NCI-H510A (cell line): ENCODE measurements at places on chromosomes 7 and 10.

- no peak for DNase-seq
Observed at GRCh38 chr10:80861882-80862281, 324.2 kb downstream of the SH2D4B start.

- DNase-seq: no peak
Observed at GRCh38 chr10:21273400-21273968, 252.0 kb downstream of the SKIDA1 start.

- no peak for DNase-seq
Observed at GRCh38 chr7:4108951-4109350, 573.1 kb upstream of the FOXK1 start.

DNA sequence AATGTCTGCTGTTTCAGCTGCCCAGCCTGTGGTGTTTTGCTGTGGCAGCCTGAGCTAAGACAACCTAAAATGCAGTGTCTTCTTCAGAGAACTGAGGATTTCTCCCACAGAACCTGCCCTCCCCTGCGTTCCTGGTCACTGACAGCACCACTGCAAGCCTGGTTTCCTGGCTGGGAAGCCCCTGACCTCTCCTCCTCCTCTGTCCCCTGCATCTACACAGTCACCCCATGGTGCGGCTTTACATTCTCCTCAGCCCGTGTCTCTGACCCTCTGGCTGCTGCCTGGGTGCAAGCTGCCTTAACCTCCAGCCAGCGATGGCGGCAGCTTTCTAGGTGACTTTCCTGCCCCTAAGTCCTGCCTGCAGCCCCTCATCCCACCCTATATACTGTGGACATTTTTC, 337.3 kb upstream of the ZNF32 start:
- DNase-seq: no peak

GRCh38 chr7:36157527-36158320, 4.7 kb downstream of the EEPD1 start:
- no peak for DNase-seq
